ENCODE measurements at places on chromosomes 12 and 14. TPM values are rescaled to one million over a fixed set of nuclear protein-coding genes. Genes with fewer than 3 reads are reported as not detected.
A peak's percentile ranks its signal among the peaks of the same experiment; 100 is the strongest.

The DBX2 gene
- total RNA-seq, result 0.91 TPM

The MSI1 gene
- total RNA-seq, result 0.07 TPM

The SAMD15 gene
- total RNA-seq, result not detected

DNA sequence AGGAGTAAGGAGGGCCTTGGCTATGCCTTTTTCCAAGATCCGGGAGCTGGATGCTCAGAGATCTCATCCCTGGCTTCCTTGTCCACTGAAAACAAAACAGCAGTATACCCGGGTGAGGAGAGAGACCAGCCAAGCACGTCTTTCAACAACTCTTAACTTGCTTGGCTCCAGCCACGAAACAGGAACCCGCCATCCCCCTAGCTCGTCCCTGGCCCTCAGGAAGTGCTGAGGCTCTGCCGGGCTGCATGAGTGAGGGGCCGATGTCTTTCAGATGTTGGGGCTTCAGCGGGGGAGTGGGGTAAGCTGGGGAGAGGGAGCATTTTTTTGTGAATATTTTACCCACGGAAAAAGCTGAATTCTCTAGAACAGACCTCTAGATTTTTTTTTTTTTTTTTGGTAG, 231.1 kb downstream of the CACNA1C start:
- peak; percentile 85 for DNase-seq
